Stimulated activated CD4-positive, alpha-beta T cell treated with anti-CD3 and anti-CD28 coated beads, TNF-alpha, amount 100 ng/mL, for 4 hours (primary cell): ENCODE measurements at places on chromosomes 7 and 10.

DNA sequence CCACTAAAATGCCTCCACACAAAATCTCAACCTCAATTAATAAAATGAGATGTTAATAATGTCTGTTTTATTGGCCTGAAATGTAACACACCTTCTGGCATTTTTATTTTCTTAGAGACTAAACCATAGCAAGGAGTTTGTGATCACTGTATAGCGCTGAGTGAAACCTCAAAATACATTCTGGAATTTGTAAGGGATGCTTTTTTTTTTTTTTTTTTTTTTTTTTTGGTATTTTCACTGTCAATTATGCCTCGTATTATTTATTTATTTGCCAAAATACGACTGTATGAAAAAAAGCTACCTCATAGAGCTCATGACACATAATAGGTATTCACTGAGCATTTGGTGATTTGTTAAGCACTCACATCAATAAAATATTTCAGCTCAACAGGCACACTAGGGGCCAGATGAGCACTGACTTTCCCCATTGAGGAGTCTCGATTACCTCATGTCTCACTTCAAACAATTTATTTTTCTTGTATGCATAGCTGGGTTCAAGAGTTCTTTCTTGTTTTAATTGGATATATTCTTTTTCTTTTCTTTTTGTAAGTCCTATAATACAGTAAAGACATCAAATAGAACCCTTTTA lies 36.5 kb downstream of the SEMA3C start:
- DNase-seq = no peak

DNA sequence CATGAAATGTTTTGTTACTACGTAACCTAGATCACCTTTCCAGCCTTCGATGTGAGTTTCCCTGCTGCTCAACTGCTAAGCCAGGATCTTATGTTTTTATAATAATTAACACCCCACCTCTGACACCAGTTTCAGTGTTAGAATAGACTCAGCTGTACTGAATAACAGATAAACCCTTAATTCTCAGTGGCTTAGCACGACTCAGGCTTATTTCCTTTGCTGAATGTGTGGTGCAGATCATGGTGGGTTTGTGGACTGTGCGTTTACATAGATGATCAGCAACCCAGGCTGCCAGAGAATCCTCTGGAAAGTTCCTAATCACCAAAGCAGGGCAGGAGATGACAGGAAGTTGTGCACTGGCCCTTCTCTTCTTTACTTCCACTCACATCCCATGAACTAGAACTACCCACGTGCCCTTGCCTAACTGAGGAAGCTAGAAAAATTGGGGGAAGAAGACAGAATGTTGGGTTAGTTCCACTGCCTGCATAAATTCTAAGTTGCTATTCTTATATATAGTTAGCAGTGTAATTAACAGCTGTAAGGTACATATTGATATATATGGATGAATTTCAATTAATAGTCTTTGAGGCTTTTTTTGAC lies 111.8 kb downstream of the MAPK8 start:
- DNase-seq = no peak

GRCh38 chr10:132229834-132230556 lies 43.2 kb downstream of the DPYSL4 start:
- no peak for DNase-seq

- DNase-seq = no peak
Observed at GRCh38 chr10:94276140-94276539, 86.6 kb downstream of the NOC3L start.

- DNase-seq = no peak
Observed at GRCh38 chr7:97503367-97504094, 228.4 kb upstream of the TAC1 start.
